ENCODE measurements at places on chromosomes 2 and 18.

GRCh38 chr2:55154525-55155030 lies 77.5 kb downstream of the CLHC1 start:
- peak; percentile 63 for DNase-seq

GRCh38 chr2:164757934-164758695 lies 83.5 kb downstream of the COBLL1 start:
- DNase-seq: no peak

GRCh38 chr2:64276417-64277095 lies 132.3 kb upstream of the PELI1 start:
- no peak for DNase-seq

- no peak for DNase-seq
Measured at GRCh38 chr2:20680744-20681375, 13.9 kb downstream of the GDF7 start.

DNA sequence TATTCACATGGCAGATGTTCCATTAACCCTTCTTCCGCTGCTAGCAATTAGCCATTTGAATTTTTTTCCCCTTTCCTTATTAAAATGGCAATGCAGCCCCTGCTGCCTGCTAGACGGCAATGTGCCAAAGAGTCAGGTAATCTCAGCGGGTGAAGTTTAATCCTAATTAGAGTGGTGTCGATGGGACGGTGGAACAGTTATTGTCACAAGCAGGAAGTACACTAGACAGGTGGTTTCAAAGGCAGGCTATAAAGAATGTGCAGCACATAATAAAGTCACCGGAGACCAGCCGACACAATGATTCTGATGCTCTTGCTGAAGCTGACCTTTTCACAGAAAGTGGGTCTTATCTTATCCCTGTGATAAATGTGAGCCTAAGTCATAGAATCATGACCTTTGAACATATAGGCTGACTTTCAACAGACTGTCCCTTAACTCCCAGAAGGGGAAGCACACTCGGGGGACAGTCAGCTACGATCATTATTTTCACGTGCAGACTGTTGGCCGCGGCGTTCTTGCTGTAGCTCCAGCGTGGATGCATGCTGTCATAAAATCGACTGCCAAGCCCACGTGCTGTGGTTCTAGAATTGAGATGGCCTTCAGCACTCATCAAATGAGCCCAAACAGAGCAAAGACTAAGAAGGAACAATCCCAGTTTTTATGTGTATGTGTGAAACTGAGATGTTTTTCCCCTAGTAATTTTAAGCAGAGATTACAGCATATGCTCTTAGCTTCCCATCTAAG lies 926.2 kb upstream of the SOX11 start:
- DNase-seq: no peak

GRCh38 chr2:179749210-179749609 lies 112.2 kb downstream of the ZNF385B start:
- no peak for DNase-seq

GRCh38 chr2:182667315-182667695 lies 48.8 kb upstream of the DNAJC10 start:
- DNase-seq: no peak

Data from posterior vena cava (tissue), 2 donors.